IPS-NIHi11 (cell line): ENCODE measurements at places on chromosomes 12 and 14.

DNA sequence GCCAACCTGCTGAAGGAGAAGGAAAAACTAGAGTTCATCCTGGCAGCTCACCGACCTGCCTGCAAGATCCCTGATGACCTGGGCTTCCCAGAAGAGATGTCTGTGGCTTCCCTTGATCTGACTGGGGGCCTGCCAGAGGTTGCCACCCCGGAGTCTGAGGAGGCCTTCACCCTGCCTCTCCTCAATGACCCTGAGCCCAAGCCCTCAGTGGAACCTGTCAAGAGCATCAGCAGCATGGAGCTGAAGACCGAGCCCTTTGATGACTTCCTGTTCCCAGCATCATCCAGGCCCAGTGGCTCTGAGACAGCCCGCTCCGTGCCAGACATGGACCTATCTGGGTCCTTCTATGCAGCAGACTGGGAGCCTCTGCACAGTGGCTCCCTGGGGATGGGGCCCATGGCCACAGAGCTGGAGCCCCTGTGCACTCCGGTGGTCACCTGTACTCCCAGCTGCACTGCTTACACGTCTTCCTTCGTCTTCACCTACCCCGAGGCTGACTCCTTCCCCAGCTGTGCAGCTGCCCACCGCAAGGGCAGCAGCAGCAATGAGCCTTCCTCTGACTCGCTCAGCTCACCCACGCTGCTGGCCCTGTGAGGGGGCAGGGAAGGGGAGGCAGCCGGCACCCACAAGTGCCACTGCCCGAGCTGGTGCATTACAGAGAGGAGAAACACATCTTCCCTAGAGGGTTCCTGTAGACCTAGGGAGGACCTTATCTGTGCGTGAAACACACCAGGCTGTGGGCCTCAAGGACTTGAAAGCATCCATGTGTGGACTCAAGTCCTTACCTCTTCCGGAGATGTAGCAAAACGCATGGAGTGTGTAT is 2.4 kb downstream of the FOS start:
- no peak for DNase-seq

- no peak for DNase-seq
Observed at GRCh38 chr12:128052331-128052730, 214.6 kb upstream of the TMEM132C start.

GRCh38 chr12:131415781-131416180 is 295.1 kb upstream of the SFSWAP start:
- DNase-seq = peak; percentile 63

DNA sequence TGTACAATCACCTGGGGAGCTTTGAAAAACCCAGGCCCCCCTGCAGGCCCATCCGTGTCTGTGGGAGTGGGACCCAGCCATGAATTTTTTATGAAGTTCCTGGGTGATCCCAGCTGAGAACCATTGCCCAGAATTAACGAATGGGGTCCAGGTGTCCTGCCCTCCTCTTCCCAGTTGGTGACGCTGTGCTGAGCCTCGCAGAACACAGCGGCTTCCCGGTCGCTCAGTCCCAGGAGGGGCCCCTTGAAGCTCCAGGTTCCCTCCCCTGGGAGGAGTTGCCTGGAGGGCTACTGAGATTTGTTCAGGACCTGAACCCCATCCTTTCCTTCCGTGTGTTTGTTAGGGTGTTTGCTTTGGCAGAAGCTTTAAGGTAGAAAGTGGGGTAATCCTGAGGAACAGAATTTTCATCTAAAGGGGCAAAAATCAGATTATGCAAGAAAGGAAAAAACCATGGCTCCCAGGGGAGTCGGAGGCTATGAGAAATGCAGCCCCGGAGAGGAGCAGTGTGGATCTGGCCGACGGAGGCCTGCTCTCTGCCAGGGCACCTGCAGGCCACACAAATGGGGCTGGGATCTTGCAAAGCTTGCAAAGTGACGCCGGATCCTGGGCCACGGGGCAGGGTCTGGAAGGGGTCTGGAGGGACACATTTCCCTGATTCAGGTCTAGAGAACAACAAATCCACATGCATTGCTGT is 164.7 kb upstream of the PRMT8 start:
- DNase-seq = peak; percentile 71

DNA sequence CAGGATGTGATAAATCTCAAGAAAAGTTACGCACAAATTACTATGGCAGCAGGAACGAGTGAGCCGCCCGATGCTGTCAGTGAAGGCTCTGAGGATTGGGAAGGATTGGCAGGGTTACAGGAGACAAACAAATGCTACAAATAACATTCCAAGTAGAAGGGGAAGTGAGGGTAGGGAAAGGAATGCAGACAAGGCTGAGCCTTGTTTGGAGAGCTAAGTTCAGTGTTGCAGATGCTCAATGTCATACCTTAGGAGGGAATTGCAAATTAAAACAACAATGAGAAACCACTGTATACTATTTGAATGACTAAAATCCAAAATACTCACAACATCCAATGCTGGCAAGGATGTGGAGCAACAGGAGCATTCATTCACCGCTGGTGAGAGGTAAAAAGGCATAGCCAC is 1.3 kb downstream of the CLEC9A start:
- peak; percentile 17 for DNase-seq
